CD4-positive, alpha-beta T cell treated with Interleukin-12 subunit alpha and Interleukin-12 subunit beta, for 1 hour (primary cell): ENCODE measurements at places on chromosomes 6 and 20.
A peak's percentile ranks its signal among the peaks of the same experiment; 100 is the strongest.

GRCh38 chr6:62202078-62202477, 83.9 kb downstream of the KHDRBS2 start:
- DNase-seq, result no peak

DNA sequence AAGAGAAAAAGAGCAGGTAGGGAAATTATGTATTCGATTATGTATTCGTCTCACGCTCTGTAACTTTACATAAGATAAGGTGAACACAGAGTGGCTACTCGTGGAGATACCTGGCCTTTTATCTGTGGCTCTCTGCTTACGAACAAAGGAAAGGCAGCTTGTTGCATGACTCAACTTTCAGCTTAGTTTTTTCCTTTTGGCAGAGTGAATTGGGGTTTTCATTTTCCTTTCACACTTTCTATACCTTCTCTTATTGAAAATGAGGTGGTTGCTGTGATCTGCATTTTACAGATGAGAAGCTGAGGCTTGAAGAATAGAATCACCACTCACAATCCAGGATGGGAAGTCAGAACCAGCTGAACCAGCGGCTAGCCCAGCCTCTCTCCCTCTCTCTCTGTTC, 13.3 kb upstream of the KCNK15 start:
- no peak for DNase-seq

DNA sequence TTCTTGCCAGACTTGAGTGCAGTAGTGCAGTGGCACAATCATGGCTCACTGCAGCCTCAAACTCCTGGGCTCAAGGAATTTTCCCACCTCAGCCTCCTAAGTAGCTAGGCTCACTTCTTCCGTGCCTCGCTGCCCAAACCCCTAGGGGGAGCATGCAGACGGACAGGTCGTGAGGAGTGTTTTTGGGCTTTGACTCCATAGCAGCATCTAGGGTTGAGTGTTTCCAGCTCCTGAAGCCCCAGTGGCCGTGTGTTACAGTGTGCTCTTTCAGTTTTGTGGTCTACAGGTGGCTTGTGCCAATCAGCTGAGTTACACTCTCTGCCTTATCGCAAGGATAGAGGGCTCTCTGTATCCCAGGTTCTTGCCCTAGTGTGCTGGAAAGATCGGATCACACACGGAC, 33.4 kb downstream of the NCOA3 start:
- DNase-seq, result no peak

- DNase-seq, result peak; percentile 70
Measured at GRCh38 chr20:17898548-17898994, 70.0 kb downstream of the SNX5 start.

DNA sequence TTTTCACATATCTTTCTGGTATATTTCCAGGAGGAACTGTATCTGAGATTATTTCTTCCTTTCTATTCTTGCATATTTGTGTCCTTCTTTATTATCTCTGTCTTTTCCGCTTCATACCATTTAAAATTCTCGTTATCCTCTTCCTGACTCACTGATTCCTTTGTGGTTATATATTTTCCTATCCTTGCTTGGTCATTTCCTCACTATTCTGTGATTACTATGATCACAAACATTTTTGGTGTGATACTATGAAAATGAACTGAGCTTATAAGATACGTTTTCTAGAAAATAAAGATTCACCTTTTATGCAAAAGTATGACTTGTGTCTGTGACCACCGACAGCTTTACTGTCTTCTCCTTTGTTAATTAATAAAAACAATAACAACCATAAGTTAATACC, 26.5 kb upstream of the MYCT1 start:
- DNase-seq, result no peak

DNA sequence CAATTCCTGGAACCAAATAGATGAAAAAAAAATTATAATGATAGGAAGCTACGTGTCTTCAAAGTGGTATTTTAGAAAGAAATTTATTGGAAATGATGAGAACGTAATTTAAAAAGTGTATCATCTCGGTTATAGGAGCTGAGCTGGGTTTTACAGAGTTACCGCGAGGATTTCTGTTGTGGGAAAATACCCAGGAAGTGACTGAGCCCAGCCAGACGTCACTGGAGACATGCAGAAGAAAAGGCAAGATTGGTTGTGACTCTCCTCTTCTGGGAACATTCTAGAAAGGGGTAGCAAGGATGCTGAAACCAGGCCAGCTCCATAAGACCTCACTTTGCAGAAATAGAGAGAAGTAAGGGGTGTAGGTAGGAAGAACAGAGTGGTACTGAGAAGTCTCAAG, 95.9 kb upstream of the ADGRF1 start:
- DNase-seq, result no peak

- DNase-seq, result no peak
Measured at GRCh38 chr20:37288091-37288490, 1.4 kb upstream of the MANBAL start.

DNA sequence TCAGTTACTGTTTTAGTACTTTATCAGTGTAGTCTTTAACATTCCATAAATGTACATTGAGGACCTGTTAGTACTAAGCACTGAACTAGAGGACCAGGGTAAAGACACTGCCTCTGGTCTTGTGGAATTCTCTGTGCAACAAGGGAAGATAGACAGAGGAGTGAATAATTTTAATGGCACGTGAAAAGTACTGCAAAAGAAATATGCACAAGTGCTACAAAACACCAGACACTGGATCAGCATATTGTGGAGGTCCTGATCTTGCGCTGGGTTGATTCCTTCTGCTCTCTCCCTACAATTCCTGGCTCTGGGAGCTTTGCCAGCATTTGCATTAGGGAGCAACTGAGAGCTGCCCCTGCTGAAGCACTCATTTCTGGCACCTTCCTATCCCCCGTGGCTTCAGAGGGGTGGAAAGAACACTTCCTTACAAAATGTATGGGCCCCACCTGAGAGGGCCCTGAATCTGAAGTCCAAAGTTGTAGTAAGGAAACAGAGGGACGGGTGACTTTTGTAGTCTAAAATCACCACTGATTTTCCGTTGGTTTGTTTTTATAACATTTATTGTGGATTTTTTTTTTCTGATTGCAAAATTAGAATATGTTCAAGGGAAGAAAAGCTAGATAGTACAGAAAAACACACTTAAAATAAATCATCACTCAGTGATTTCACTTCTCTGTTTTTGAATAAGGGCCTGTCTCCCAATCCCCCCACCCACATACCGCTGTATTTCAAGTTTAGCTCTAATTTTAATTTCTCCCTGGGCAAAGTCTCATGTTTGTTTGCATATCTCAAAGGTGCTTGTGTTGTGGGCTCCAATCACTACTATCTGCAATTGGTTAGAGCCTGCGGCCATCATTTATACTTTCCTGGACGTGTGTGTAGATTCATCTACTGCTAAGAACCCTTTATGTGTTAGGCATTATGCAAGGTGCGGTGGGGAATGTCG, 4.9 kb downstream of the PKIG start:
- DNase-seq, result no peak

DNA sequence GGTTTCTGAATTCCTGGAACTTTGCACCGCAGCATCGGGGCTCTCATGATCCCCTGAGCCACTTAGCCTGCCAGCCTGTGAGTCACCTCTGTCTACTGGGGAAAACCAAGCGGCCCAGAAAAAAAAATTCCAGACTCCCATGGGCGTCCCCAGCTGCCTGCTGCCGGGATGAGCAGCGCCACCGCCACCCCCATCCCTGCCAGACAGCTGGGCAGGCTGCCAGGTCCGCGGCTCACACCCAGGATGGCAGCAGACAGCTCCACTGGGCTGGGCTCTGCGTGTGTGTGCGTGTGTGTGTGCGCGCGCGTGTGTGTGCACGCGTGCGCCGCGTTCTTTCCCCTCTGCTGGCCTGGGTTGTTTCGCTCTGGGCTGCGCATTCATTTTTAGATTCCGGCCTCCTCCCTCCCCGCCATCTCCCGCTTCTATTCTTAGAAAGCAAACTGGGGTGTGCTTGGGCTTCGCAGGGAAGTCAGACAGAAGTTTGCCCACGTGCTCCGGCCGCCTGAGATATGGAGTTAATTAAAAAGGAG, 38.9 kb upstream of the PMEPA1 start:
- DNase-seq, result peak; percentile 30

GRCh38 chr6:93194480-93194879, 224.9 kb downstream of the EPHA7 start:
- DNase-seq, result no peak

GRCh38 chr20:4989570-4989969, 11.7 kb downstream of the SLC23A2 start:
- DNase-seq, result no peak

DNA sequence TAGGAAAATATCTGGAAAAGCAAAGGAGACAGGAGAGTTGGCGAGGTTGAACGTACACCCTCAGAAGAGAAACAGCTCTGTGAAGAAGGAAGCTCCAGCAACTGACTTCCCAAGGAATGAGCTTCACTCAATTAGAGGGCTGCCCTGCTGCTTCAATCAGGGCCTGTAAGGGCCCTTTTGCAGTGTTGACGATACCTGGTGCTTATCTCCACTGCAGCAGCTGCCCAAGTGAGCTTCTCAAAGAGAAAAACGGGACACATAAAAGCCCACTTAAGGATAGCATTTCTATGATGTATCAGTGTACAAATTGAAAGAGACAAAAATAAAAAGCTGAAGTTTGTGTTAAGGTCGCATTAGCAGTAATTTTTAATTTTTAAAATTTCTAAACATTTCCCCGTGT, 16.4 kb downstream of the SEC63 start:
- DNase-seq, result no peak

- no peak for DNase-seq
Measured at GRCh38 chr20:13348311-13349234, 127.5 kb downstream of the ISM1 start.

GRCh38 chr6:84280639-84281038, 53.2 kb upstream of the CEP162 start:
- no peak for DNase-seq

DNA sequence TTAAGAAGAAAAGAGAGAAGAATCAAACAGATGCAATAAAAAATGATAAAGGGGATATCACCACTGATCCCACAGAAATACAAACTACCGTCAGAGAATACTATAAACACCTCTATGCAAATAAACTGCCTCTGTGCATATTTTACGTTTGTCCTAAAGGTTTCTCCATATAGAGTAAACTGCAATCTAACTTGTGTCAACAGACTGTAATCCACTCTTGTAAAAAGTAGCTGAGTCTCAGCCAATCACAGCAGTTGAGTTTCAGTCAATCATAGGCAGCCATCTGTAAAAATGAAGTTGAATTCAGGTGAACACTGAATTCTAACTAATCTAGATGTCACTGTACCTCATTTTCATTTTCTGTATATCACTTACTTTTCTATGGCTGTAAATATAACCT, 112.2 kb upstream of the SYNCRIP start:
- no peak for DNase-seq

DNA sequence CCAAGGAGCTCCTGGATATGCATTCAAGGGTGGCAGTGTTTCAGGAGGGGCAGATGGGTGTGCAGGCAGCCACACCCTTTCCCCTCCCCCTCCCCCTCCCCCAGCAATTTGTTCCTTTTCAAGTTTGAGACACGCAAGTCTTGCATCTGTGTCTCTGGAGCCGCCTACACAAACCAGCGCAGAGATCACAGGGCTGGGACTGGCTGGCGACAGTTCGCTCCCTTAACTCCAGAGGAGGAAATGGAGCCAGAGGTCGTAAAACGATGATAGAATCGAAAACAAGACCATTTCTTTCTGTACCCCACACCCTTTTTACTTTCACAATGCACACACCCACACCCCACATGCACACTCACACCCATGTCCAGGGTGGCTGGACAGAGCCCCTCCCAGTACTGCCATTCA, 163.1 kb downstream of the LY86 start:
- no peak for DNase-seq

GRCh38 chr20:8867038-8867740, 201.7 kb upstream of the PLCB4 start:
- no peak for DNase-seq
